Activated CD8-positive, alpha-beta T cell treated with anti-CD3 and anti-CD28 coated beads for 36 hours (primary cell): ENCODE measurements at places on chromosomes 5 and 9.

- H3K36me3 ChIP-seq: no peaks in the 10 kb centered on the region
- DNase-seq: no peak
- H3K4me1 ChIP-seq: no peaks in the 10 kb centered on the region
- H3K27ac ChIP-seq: no peak overlapping the region
Measured at GRCh38 chr5:23302438-23302837, 205.0 kb upstream of the PRDM9 start.

GRCh38 chr5:147240266-147240985, 5.6 kb downstream of the STK32A start:
- DNase-seq: no peak
- peaks cover 16% of the 10 kb centered on the region for H3K27me3 ChIP-seq
- no peaks in the 10 kb centered on the region for H3K4me1 ChIP-seq

DNA sequence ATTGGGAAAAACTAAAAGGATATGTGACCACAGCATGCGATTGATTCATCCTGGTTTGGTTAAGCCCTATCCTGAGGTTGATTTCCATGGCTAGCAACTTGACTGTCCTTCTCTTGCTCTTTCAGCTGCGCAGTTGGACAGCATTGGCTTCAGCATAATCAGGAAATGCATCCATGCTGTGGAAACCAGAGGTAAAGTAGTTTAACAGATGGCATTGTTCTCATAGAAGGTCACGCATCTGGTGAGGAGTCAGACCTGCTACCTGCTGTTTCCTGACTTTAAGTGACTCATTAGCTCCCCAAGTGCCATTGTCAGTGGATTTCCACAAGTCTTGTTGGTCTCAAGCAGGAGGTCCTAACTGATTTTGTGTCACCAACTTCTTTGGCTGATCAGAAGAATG, 266.9 kb downstream of the ARHGAP26 start:
- H3K4me1 ChIP-seq: peaks cover 61% of the 10 kb centered on the region
- H3K27ac ChIP-seq: peak overlapping the region; percentile 93
- H3K4me3 ChIP-seq: no peak overlapping the region
- peaks cover 32% of the 10 kb centered on the region for H3K36me3 ChIP-seq

- H3K36me3 ChIP-seq: no peaks in the 10 kb centered on the region
- H3K27ac ChIP-seq: no peak overlapping the region
- no peak overlapping the region for H3K4me3 ChIP-seq
- no peaks in the 10 kb centered on the region for H3K27me3 ChIP-seq
- DNase-seq: no peak
Measured at GRCh38 chr9:130159057-130159456, 13.1 kb upstream of the NCS1 start.

GRCh38 chr5:116583085-116583861, 8.7 kb upstream of the SEMA6A start:
- H3K4me3 ChIP-seq: no peak overlapping the region
- H3K36me3 ChIP-seq: no peaks in the 10 kb centered on the region
- peaks cover 36% of the 10 kb centered on the region for H3K27me3 ChIP-seq
- H3K27ac ChIP-seq: no peak overlapping the region

GRCh38 chr5:127425868-127426267, 91.6 kb upstream of the PRRC1 start:
- H3K4me1 ChIP-seq: no peaks in the 10 kb centered on the region
- DNase-seq: no peak
- H3K27me3 ChIP-seq: peaks cover 6% of the 10 kb centered on the region
- H3K4me3 ChIP-seq: no peak overlapping the region
- H3K36me3 ChIP-seq: no peaks in the 10 kb centered on the region

GRCh38 chr9:130352586-130353285, 87.2 kb downstream of the HMCN2 start:
- H3K4me3 ChIP-seq: no peak overlapping the region
- H3K27me3 ChIP-seq: no peaks in the 10 kb centered on the region
- no peak overlapping the region for H3K27ac ChIP-seq

DNA sequence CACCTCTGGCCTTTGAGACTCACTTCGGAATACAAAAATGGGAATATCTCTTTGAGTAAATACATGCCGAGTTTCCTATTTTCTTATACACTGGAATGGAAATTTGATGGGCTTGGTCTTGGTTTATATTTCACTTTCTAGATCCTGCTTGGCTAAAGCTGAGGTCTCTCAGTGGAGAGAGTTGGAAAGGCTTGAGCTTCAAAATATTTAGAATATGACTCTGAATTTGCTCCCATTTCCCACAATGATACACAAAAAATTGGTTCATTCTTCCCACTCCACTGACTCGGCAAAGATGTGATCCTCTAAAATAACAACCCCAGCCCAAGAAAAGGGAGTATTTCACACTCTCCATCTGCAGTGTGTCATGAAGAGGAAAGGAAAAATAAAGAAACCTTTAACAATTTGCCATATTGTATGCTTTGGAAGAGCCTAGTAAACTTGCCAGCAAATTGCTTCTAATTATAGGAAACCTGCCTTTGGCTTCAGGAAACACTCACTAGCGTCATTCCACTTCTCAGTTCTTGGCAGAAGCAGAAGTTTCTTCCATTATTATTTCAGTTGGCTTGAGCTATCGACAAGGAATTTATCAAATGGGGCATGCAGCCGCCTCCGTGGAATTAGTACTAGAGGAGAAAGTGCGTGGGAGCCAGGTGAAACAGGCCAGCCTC, 302.9 kb downstream of the NSG2 start:
- no peaks in the 10 kb centered on the region for H3K36me3 ChIP-seq
- DNase-seq: no peak

GRCh38 chr9:129455151-129455995, 165.5 kb downstream of the C9orf50 start:
- H3K27me3 ChIP-seq: no peaks in the 10 kb centered on the region
- H3K27ac ChIP-seq: peak overlapping the region; percentile 68
- H3K4me1 ChIP-seq: peaks cover 37% of the 10 kb centered on the region
- no peak for DNase-seq
- no peak overlapping the region for H3K4me3 ChIP-seq
- no peaks in the 10 kb centered on the region for H3K36me3 ChIP-seq

GRCh38 chr9:104869811-104870210, 58.1 kb downstream of the ABCA1 start:
- H3K27me3 ChIP-seq: no peaks in the 10 kb centered on the region
- no peaks in the 10 kb centered on the region for H3K4me1 ChIP-seq
- no peak overlapping the region for H3K4me3 ChIP-seq
- no peak for DNase-seq
- H3K36me3 ChIP-seq: no peaks in the 10 kb centered on the region
- no peak overlapping the region for H3K27ac ChIP-seq

DNA sequence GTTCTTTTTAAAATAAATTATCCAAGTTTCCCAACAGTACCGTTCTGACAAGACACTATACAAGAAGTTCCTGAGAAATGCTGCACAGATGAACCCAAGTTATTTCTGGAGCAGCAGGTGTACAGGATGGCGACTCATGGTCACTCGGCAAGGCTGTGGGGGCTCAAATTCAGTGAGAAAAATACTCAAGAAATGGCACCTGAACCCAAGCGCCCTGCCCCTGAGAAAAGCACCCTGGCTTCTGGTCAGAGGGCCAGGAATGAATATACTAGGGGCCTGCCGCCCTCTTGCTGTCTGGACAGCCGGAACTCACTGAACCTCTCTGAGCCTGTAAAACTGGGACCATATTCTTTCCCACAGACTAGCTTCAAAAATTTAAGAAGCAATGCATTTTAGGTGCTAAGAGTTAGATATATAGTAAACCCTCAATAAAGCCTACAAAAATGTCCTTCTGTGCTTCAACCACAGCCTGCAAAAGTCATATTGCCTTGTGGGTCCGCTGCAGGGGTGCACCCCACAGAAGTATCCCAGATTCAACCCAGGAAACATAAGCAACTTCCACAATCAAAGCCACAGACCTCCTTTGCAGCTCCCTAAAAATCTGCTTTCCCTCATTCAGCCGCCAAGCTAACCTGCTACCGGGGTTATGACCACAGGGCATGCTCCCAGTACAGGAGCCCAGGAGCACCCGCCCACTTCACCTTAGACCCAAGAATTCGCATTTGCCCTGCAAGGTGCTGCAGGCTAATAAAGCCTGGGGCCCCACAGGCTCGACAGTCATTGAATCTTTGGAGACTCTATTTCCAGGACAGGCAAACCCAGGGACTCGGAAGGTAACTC, 1.4 kb downstream of the RAPGEF1 start:
- peaks cover 60% of the 10 kb centered on the region for H3K4me1 ChIP-seq
- H3K27me3 ChIP-seq: no peaks in the 10 kb centered on the region
- peak; percentile 29 for DNase-seq
- H3K27ac ChIP-seq: peak overlapping the region; percentile 94

GRCh38 chr9:34381323-34381722, 4.6 kb upstream of the MYORG start:
- H3K4me1 ChIP-seq: peaks cover 18% of the 10 kb centered on the region
- H3K4me3 ChIP-seq: peak overlapping the region; percentile 77
- H3K27me3 ChIP-seq: no peaks in the 10 kb centered on the region
- H3K36me3 ChIP-seq: no peaks in the 10 kb centered on the region

DNA sequence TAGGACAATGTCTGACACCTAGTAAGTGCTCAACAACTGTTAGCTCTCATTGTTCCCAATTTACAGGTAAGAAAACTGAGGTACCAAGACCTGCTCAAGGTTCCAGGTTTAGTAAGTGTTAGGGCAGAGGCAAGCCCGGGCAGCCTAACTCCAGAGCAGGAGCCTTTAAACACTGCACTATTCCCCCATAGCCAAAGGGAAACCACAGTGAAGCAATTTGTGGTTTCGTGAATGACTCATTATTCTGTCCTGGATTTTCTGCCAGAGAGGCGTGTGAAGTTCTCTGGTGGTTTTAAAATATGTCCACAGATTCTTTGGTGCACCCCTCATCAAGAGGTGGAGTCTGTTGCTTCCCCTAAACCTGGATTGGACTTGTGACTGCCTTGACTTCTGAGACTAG, 1.0 kb upstream of the MCC start:
- no peak overlapping the region for H3K27ac ChIP-seq
- peak; percentile 15 for DNase-seq
- peaks cover 53% of the 10 kb centered on the region for H3K27me3 ChIP-seq

DNA sequence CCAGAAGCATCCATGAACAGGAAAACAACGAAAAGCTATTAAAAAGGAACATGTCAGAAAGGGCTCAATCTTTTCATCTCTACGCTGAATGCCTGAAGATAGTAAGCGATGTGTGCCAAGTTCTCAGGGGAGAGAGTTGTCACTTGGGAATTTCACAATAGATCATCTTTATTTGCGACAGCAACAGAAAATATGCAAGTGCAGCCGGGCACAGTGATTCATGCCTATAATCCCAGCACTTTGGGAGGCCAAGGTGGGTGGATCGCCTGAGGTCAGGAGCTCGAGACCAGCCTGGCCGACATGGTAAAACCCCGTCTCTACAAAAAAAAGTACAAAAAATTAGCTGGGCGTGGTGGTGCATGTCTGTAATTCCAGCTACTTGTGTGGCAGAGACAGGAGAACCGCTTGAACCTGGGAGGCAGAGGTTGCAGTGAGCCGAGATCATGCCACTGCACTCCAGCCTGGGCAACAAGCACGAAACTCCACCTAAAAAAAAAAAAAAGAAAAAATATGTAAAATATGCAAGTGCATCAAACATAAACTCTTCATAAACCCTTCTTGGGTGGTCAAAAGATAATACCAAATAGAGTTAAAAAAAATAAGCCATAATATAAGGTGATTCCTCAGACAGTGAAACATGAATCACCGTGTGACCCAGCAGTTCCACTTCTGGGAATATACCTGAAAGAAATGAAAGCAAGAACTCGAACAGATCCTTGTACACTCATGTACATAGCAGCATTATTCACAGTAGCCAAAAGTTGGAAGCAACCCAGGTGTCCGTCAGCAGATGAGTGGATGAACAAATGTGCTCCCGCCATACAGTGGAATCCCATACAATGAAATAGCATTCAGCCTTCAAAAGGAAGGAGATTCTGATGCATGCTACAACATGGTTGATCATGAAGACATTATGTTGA, 16.2 kb downstream of the SFXN1 start:
- no peaks in the 10 kb centered on the region for H3K27me3 ChIP-seq
- H3K36me3 ChIP-seq: peaks cover 71% of the 10 kb centered on the region
- H3K27ac ChIP-seq: peak overlapping the region; percentile 86
- peaks cover 56% of the 10 kb centered on the region for H3K4me1 ChIP-seq
- no peak for DNase-seq

GRCh38 chr9:95130484-95130883, 187.0 kb downstream of the FANCC start:
- DNase-seq: no peak
- H3K27ac ChIP-seq: no peak overlapping the region
- no peak overlapping the region for H3K4me3 ChIP-seq
- no peaks in the 10 kb centered on the region for H3K27me3 ChIP-seq

GRCh38 chr5:98771382-98772109, 1.9 kb upstream of the RGMB start:
- H3K4me1 ChIP-seq: peaks cover 37% of the 10 kb centered on the region
- peak overlapping the region; percentile 78 for H3K4me3 ChIP-seq
- no peaks in the 10 kb centered on the region for H3K36me3 ChIP-seq
- DNase-seq: peak; percentile 72
- peaks cover 46% of the 10 kb centered on the region for H3K27me3 ChIP-seq
- H3K27ac ChIP-seq: no peak overlapping the region

GRCh38 chr5:74085186-74085585, 459.2 kb downstream of the ARHGEF28 start:
- no peak overlapping the region for H3K4me3 ChIP-seq

DNA sequence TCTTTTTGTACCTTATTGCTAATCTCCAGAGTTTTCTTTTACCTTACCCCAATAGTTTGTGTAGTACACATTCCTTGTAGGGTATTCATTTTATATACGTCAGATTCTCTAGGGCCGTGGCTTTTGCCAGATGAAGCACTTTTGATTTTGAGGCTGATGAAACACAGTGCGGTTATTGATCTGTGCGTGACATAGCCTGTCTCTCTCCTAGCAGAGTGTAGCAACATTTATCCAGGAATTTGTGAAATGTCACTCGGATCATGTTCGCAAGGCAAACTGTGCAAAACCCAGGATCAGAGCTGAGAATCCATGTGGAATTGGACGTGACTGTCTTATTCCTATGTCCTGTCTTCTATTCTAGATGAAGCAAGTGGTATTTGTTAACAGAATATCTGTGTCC, 142.0 kb upstream of the SH3GL2 start:
- no peaks in the 10 kb centered on the region for H3K27me3 ChIP-seq
- H3K27ac ChIP-seq: no peak overlapping the region
- no peaks in the 10 kb centered on the region for H3K4me1 ChIP-seq
- H3K36me3 ChIP-seq: no peaks in the 10 kb centered on the region
- no peak overlapping the region for H3K4me3 ChIP-seq

DNA sequence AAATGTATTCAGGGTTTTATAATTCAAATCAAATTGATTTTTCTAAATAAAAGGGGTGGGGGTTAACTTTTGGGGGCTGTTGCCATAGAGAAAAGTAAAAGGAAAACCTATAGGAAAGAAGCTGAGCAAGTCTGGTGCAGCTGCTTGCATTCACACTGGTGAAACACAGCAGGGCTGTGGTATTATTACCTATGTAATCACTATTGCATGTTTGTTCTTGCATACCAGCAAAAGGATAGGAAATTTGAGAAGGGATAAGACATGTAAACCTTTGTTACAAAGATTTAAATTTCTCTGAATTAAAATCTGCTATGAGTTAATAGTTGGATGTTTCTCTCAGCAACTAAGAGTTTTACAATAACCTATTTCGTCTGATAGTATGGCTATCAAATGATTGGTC, 346.7 kb downstream of the EFNA5 start:
- no peaks in the 10 kb centered on the region for H3K4me1 ChIP-seq
- H3K27ac ChIP-seq: no peak overlapping the region
- peaks cover 3% of the 10 kb centered on the region for H3K27me3 ChIP-seq
- no peak for DNase-seq
- no peak overlapping the region for H3K4me3 ChIP-seq

- peaks cover 14% of the 10 kb centered on the region for H3K4me1 ChIP-seq
- peak; percentile 58 for DNase-seq
- H3K4me3 ChIP-seq: peak within 1 kb of the TSS; percentile 58
- peaks cover 25% of the 10 kb centered on the region for H3K27me3 ChIP-seq
- no peaks in the 10 kb centered on the region for H3K36me3 ChIP-seq
Measured at GRCh38 chr5:171418982-171419687, at the start of gene FGF18. TSS of gene FGF18 (plus strand) at chr5:171419647. CDS start at chr5:171420200, 553 bp downstream.
